ENCODE measurements at places on chromosomes 1 and 21. TPM values are rescaled to one million over a fixed set of nuclear protein-coding genes. Genes with fewer than 3 reads are reported as not detected.

The UQCRHL gene
- 6.9 TPM for total RNA-seq

The NBL1 gene
- 25.1 TPM for total RNA-seq

The CLCA2 gene
- total RNA-seq, result not detected

The ANKRD34A gene
- 0.23 TPM for total RNA-seq

The GRIK1 gene
- not detected for total RNA-seq

The ADAMTS4 gene
- not detected for total RNA-seq

The OPRD1 gene
- total RNA-seq, result 0.06 TPM

The ABCA4 gene
- total RNA-seq, result 0.10 TPM

The FCRL6 gene
- not detected for total RNA-seq

All from A549 treated with DMSO at 1 μM for 4 hours (cell line).